Dermis microvascular lymphatic vessel endothelial cell (primary cell): ENCODE measurements at places on chromosomes 4 and X.

GRCh38 chr4:111641813-111642579 lies 503.3 kb upstream of the FAM241A start:
- peak; percentile 85 for DNase-seq

DNA sequence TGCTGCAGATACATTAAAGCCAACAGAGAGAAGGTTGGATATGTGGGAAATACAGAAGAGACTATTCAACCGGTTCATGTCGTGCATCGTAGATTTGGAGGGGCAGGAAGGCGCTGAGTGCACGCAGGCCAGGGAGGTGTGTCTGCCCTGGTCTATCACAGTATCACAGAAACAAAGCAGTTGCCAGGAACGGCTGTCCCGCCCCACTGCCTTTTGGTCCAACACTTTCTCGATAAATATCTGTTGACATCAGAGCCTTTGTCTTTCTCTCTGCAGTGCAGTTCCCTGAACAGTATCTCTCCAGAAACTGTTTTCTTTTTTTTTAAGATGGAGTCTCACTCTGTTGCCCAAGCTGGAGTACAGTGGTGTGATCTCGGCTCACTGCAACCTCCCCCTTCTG lies 151.1 kb upstream of the BCOR start:
- DNase-seq: no peak

GRCh38 chr4:30471861-30472260 lies 248.3 kb upstream of the PCDH7 start:
- DNase-seq: no peak

- DNase-seq: no peak
These were observed 21.2 kb upstream of the UGT8 start for GRCh38 chr4:114577386-114577785.

DNA sequence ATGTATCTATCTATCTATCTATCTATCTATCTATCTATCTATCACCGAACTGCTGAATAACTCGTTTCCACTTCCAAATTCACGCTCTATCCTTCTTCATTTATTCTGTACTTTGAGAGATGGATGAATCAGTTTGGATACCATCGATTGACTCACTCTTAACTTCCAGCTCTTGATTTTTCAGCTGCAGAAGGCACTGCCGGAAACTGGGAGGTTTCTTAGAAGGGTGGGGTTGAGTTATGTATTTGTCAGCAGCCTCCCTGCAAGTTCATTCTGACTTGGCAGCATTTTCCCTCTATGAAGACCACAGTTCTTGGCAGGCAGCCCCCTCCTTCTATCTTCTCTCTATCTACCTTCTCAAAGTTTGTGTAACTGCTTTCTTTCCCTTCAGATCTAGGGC lies 112.0 kb upstream of the MAGEB18 start:
- DNase-seq: no peak

GRCh38 chr4:53013873-53014775 lies 152.0 kb downstream of the RASL11B start:
- DNase-seq: no peak

DNA sequence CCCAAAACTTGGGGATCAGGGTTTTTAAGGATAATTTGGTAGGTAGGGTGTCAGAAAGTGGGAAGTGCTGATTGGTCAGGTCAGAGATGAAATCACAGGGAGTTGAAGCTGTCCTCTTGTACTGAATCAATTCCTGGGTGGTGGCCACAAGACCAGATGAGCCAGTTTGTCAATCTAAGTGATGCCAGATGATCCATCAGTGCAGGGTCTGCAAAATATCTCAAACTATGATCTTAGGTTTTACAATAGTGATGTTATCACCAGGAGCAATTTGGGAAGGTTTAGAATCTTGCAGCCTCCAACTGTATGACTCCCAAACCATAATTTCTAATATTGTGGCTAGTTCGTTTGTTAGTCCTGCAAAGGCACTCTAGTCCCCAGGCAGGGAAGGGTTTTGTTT lies 43.3 kb downstream of the CAMK2D start:
- DNase-seq: no peak
